ENCODE measurements at places on chromosomes 6 and 20.

GRCh38 chr6:168737481-168737880, 296.5 kb downstream of the SMOC2 start:
- no peak for DNase-seq

- no peak for DNase-seq
Observed at GRCh38 chr20:56195946-56196345, 52.6 kb upstream of the MC3R start.

- no peak for DNase-seq
Observed at GRCh38 chr20:3074812-3075211, 3.4 kb downstream of the OXT start.

GRCh38 chr6:31396422-31397152, 6.8 kb upstream of the MICA start:
- DNase-seq, result no peak

DNA sequence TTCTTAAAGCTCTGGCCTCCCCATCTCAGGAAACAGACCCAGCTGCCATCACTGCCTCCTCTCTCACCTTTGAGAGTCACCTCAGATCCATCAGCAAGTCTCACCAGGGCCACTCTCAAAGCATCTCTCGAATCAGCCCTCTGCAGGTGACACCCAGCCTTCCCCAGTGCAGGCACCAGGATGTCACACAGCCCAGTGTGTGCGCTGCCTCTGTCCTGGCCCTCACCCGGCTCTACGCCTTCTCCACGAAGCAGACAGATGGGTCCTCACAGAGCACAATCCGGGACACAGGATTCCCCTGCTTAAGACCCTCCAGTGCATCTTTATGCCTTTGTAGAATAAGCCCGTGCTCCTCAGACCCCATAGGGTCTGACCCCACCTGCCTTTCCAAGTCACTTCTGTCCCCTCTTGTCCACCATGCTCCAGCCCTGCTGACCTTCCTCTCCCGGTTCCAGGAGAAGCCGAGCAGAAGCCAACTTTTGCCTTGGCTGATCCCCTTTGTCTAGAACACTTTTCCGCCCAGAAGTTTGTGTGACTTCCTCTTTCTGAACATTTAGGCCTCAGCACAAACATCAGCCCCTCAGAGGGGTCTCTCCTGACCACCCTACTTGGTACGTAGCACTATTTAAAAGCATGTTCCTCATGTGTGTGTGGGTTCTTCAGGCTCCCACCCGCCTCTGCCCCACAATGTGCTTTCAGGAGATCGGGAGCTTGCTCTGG, 60.2 kb downstream of the PSMG4 start:
- DNase-seq, result no peak

DNA sequence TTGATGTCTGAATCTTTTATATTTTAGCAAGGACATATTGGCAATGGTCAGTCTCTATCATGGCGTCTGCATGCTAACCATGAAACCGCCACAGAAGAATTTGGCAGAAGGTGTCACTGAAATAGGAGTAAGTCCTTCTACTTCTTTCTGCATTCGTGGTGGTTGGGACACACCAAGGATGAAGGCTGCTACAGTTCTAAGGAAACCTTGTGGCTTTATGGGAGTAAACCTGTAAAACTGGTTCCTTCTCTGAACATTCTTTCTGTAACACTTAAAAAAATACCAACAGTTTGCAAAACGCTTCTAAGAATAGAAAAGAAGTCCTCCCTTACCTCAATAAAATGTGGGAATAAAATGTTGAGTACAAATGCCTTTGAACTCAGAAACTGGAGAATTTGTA, 195.3 kb downstream of the SLC24A3 start:
- no peak for DNase-seq

Data from SIG-M5 (cell line).